ENCODE measurements at places on chromosomes 11 and 22.
A peak's percentile ranks its signal among the peaks of the same experiment; 100 is the strongest.

DNA sequence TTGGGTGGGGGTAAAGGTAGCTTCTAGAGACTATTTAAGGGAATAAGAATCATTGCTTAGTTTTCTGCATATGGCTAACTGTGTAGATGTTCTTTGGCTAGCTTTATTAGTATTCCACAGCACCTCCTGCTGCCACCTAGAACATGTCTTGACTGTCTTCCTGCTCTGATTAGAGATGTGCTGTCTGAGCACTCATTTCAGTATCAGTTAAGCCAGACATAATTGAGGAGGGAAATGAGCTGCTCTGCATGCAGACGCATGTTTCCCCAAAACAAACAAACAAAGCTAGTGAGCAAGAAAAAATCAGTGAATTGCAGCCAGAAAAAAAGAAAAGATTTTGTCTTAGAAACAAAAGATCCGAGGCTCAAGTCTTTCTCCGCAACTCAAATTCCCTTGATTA lies 402.2 kb downstream of the AASDHPPT start:
- DNase-seq, result no peak

DNA sequence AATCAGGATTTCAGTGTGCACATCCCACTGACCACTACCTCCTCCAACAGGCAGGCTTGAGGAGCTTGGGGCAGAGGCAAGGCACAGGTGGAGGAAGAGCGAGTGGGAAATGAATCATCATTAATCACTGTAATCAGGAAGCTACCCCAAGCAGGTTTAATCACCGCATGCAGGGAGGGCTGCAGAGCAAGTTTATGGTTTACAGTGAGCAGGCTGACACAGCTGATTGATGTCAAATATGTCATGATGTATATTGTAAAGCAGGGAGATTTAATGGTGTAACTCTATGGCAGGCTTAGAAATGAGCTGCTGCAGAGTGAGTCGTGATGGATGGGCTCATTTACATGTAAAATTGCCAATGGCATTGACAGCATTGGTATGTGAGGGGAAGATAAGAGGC lies 441.0 kb downstream of the NTM start:
- no peak for DNase-seq

GRCh38 chr11:57397394-57397990 lies 7.0 kb upstream of the PRG2 start:
- DNase-seq, result no peak

DNA sequence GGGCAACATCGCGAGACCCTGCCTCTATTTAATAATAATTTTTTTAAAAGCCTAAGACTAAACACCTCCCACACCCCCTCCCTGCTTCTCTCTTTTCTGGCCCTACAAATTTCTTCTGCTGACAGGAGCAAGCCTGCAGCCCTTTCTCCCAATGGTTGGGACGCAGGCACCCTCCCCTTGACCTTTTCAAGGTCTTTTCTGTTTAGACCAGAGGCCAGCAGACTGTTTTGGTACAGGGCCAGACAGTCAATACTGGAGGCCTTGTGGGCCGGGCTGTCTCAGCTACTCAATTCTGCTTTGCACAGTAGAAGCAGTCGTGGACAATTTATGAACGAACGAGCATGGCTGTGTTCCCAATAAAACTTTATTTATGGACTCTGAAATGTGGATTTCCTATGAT lies 92.3 kb downstream of the SCN3B start:
- no peak for DNase-seq

- DNase-seq, result no peak
Observed at GRCh38 chr22:47589271-47590250, 827.1 kb downstream of the TBC1D22A start.

- DNase-seq, result no peak
Observed at GRCh38 chr22:42397332-42398249, 34.6 kb downstream of the NFAM1 start.

DNA sequence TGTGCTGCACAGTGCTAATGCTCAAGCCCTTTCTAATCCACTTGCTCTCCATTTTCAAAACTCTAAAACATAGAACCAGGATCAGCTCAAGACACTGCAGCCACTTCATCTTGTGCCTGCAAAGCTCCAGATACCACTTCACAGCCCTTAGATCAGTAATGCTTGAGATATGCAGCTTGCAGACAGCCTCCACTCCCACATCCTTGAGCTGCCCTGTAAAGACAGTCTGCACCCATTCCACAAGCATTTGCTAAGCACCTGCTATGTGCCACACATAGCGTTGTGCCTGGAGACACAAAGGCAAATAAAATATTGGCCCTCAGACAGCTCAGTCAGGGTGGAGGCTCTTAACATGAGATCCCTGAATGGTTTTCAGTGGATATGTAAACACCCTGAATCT lies 192.5 kb upstream of the SNX19 start:
- no peak for DNase-seq

GRCh38 chr11:1448882-1449281 lies 37.7 kb downstream of the MOB2 start:
- DNase-seq, result no peak

DNA sequence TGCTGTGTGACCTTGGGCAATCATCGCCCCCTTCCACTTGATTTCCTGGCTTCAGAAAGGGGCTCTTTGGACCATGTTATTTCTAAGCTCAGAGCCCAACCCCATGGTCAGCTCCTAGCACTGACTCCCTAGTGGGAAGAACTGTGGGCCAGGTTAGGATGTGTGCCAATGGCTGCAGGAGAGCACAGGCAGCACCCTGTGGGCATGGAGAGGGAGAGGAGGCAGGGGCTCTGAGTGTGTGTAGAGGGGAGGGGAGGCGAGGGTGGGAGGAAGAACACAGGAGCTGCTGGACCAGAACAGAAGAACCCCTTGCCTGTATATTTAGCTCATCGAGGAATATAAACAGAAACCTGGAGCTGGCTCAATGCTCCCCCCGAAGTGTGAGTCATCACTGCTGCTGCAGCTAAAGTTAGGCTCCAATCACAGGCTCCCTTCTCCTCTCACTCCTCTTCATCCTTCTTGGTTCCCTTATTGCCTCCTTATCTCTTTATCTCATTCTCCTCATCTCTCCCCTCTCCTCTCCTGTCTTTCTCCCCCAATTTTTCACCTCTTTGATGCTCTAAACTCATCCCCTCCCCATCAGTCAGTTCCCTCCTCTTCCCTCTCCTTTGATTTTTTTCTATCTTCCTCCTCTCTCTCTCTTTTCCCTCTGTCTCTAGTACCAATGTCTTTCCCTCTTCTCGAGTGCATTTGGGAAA lies 14.5 kb upstream of the RPS19BP1 start:
- no peak for DNase-seq

DNA sequence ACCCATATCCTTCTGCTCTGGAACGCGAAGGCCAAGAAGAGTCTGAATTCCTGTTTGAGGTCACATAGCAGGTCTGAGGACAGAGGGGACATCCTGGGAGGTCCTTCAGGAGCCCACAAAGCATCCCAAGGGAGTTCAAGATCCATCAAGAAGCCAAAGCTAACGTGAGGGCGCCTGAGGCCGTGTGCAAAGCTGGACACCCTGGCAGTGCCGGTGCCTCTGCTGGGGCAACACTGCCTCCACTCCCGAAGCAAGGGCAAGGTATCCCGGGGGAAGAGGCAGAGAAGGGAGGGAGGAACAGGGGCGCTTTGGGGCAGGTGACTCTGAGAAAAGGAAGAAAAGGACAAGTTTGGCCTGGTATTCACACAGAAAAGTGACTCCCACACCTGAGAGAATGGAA lies 50.3 kb upstream of the CDON start:
- DNase-seq, result no peak

DNA sequence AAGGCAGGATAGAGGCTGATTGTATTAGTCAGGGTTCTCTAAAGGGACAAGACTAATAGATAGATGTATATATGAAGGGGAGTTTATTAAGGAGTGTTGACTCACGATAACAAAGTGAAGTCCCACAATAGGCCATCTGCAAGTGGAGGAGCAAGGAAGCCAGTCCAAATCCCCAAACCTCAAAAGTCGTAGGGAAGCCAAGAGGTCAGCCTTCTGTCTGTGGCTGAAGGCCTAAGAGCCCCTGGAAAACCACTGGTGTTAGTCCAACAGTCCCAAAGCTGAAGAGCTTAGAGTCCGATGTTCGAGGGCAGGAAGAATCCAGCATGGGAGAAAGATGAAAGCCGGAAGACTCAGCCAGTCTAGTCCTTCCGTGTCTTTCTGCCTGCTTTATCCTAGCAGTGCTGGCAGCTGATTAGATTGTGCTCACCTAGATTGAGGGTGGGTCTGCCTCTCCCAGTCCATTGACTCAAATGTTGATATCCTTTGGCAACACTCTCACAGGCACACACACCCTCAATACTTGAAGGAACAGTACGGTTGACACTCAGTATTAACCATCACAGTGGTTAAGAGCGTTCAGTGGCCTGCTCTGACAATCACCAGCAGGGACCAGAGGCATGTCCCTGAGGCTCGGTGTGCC lies 135.6 kb downstream of the CSNK2A3 start:
- no peak for DNase-seq

DNA sequence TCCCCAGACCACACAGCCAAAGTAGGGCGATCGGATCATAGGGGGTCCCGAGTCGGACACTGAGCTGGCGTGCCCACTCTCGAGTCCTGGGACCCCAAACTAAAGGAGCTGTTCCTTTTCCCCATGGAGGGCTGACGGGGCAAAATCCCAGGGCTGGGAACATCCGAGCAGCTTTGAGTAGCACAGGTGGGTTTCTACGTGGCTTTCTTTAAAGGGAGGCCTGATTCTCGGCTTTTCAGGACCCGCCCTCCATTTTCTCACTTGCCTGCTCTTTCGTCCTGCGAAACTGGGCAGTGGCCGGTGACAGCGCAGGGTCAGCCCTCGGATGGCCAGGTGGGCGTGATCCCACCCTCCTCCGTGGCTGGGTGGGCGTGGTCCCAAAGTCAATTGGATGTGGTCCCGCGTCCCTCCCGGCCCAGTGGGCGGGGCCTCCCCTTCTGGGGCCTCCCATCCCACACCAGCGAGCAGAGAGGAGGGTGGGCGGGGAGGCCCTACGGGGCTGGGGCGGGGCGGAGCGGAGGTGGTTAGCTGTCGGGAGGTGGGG lies 17.5 kb upstream of the TXNRD2 start:
- DNase-seq, result no peak

DNA sequence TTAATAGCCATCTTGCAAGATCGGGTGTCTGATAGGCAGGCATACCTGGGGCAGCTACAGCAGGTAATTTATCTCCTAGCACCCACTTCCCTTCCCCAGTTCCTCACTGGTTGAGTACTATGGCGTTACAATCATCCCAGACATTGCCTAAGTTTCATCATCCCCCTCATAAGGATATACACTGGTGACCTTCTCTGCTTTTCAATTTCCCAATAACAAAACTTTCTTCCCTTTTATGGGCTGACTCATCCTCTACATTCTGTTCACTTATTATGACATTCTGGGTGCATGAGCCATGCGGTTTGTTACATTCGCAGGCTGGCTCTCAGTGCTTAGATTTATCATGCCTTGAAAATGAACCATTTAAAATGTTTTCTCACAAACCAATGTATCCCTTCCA lies 5.0 kb upstream of the MRPL11 start:
- no peak for DNase-seq

- no peak for DNase-seq
Observed at GRCh38 chr11:69096473-69096872, 47.7 kb downstream of the TPCN2 start.

- DNase-seq, result peak; percentile 39
Observed at GRCh38 chr22:43343262-43343669, at the start of gene SCUBE1. TSS of gene SCUBE1 (minus strand) at chr22:43343372. CDS start at chr22:43343261, 111 bp downstream.
